ENCODE measurements at places on chromosomes 5 and 9. TPM values are rescaled to one million over a fixed set of nuclear protein-coding genes. Genes with fewer than 3 reads are reported as not detected.

GRCh38 chr5:135359374-135360165, 39.5 kb downstream of the MACROH2A1 start:
- no peak overlapping the region for H3K27ac ChIP-seq
- DNase-seq = no peak
- H3K36me3 ChIP-seq = peaks cover 70% of the 10 kb centered on the region

DNA sequence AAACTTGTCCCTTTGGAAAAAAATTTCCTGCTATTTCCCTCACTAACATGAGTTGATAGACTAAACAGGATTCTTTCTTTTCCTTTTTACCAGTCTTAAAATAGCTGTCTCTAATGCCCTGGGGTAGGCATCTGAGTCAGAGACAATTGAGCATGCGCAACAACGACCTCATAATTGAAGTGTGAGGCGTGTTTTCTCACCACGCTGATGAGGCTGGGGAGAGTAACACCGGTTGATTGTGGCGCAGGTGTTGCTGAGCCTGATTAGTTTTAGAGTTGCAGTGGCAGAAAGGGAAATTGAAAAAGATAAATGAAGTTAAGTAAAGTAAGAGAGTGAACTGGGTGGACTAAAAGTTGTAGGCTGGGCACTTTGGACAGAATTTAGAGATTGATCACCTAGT, 213.7 kb downstream of the TLR4 start:
- H3K4me1 ChIP-seq = no peaks in the 10 kb centered on the region
- no peak for DNase-seq
- no peaks in the 10 kb centered on the region for H3K36me3 ChIP-seq
- H3K27ac ChIP-seq = no peak overlapping the region
- H3K4me3 ChIP-seq = no peak overlapping the region

- no peaks in the 10 kb centered on the region for H3K27me3 ChIP-seq
- no peak for DNase-seq
- no peak overlapping the region for H3K27ac ChIP-seq
- no peaks in the 10 kb centered on the region for H3K36me3 ChIP-seq
- no peak overlapping the region for H3K4me3 ChIP-seq
Measured at GRCh38 chr5:57662991-57663390, 180.4 kb upstream of the ACTBL2 start.

DNA sequence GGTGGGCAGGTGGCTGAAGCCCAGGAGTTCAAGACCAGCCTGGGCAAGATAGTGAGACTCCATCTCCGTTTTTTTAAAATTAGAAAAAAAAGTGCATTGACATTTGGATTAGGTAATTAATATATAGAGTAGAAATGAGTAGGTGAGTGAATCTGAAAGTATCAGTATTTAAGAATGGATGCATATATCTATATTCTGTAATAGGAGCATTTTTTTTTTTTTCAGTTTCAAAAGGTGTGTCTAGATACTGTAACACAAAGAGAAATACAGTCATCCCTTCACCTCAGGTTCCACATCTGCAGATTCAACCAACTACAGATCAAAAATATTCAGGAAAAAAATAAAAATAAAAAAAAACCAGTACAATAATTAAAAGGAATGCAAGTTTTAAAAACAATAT, 50.8 kb downstream of the RBM27 start:
- no peaks in the 10 kb centered on the region for H3K4me1 ChIP-seq
- no peak overlapping the region for H3K4me3 ChIP-seq
- H3K27me3 ChIP-seq = no peaks in the 10 kb centered on the region
- H3K27ac ChIP-seq = no peak overlapping the region

- no peak overlapping the region for H3K4me3 ChIP-seq
- no peaks in the 10 kb centered on the region for H3K4me1 ChIP-seq
- no peaks in the 10 kb centered on the region for H3K36me3 ChIP-seq
- DNase-seq = no peak
- no peak overlapping the region for H3K27ac ChIP-seq
- H3K27me3 ChIP-seq = no peaks in the 10 kb centered on the region
Measured at GRCh38 chr9:18666986-18667772, 193.2 kb downstream of the ADAMTSL1 start.

- H3K4me3 ChIP-seq = no peak overlapping the region
- H3K36me3 ChIP-seq = no peaks in the 10 kb centered on the region
- no peak overlapping the region for H3K27ac ChIP-seq
- no peak for DNase-seq
Measured at GRCh38 chr9:29806937-29807618, 2233.8 kb upstream of the C9orf72 start.

GRCh38 chr9:129781981-129782380, 21.0 kb upstream of the TOR1B start:
- H3K36me3 ChIP-seq = no peaks in the 10 kb centered on the region
- no peaks in the 10 kb centered on the region for H3K27me3 ChIP-seq
- peaks cover 12% of the 10 kb centered on the region for H3K4me1 ChIP-seq
- no peak for DNase-seq
- no peak overlapping the region for H3K27ac ChIP-seq

DNA sequence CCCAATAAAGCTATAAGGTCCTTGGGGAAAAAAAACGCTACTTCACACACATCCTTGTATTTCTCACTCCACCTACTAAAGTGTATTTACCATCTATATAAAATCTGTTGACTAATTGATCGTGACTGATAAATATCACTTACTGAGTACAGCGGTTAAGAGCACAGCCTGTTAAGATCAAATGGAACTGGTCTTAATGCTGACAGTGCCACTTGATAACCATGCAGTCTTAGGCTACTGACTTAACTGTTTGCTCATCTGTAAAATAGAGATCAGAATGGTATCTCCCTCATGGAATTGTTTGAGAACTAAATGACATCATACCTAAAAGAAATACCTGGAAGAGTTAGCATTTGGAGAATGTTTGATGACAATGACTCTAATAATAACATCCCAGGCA, 67.5 kb downstream of the ZFAND5 start:
- H3K27ac ChIP-seq = no peak overlapping the region
- H3K4me1 ChIP-seq = peaks cover 17% of the 10 kb centered on the region
- no peak overlapping the region for H3K4me3 ChIP-seq
- DNase-seq = no peak
- no peaks in the 10 kb centered on the region for H3K36me3 ChIP-seq

DNA sequence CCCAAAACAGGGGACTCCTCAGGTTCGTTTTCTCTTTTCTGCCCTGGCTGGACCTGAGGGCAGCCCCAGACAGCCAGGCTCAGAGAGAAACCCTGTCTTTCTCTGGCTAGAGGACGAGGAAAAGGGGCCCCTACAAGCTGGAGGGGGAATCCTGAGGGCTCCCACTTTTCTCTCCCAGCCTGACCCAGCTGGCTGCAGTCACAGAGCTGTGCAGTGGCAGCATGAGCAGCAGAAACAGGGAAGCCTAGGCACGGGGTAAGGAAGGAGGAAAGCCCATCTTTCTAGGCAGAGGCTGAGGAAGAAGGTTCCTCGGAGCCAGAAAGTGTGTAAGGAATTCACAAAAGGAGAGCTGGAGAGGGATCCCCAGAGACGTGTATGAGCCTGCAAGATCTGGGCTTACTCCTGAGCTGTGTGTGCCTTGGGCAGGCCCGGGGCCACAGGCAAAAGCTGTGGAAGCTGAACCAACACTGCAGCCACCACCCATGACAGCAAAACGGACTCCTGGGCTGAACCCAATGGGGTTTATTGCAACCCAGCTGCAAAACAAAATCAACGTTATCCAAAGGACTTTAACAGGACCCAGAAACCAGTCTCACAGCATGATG, 16.2 kb downstream of the CAMSAP1 start:
- H3K27ac ChIP-seq = no peak overlapping the region
- no peaks in the 10 kb centered on the region for H3K27me3 ChIP-seq
- no peaks in the 10 kb centered on the region for H3K36me3 ChIP-seq
- no peak for DNase-seq
- H3K4me3 ChIP-seq = no peak overlapping the region

GRCh38 chr9:136526625-136527066, 19.2 kb downstream of the NOTCH1 start:
- peak overlapping the region; percentile 29 for H3K4me3 ChIP-seq
- peaks cover 18% of the 10 kb centered on the region for H3K36me3 ChIP-seq
- DNase-seq = no peak
- H3K27me3 ChIP-seq = no peaks in the 10 kb centered on the region

DNA sequence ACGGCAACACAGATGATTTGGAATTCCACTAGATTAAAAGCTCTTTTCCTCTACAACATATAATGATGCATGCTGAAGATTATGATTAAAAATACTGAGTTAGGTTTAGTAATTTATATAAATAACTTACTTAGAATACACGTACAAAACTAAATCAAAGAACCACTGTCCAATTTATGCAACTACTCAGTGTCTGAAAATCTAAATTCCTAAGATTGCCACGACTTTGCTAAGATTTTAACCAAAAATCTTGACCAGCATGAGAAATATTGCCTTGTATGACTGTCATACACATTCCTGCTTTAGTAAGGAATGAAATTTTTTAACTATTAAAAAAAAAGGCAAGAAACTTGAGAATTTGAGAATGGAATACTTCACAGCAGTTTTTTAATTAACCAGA, 292.4 kb downstream of the ZNF608 start:
- no peaks in the 10 kb centered on the region for H3K36me3 ChIP-seq
- no peak for DNase-seq
- H3K4me1 ChIP-seq = no peaks in the 10 kb centered on the region
- no peak overlapping the region for H3K4me3 ChIP-seq

DNA sequence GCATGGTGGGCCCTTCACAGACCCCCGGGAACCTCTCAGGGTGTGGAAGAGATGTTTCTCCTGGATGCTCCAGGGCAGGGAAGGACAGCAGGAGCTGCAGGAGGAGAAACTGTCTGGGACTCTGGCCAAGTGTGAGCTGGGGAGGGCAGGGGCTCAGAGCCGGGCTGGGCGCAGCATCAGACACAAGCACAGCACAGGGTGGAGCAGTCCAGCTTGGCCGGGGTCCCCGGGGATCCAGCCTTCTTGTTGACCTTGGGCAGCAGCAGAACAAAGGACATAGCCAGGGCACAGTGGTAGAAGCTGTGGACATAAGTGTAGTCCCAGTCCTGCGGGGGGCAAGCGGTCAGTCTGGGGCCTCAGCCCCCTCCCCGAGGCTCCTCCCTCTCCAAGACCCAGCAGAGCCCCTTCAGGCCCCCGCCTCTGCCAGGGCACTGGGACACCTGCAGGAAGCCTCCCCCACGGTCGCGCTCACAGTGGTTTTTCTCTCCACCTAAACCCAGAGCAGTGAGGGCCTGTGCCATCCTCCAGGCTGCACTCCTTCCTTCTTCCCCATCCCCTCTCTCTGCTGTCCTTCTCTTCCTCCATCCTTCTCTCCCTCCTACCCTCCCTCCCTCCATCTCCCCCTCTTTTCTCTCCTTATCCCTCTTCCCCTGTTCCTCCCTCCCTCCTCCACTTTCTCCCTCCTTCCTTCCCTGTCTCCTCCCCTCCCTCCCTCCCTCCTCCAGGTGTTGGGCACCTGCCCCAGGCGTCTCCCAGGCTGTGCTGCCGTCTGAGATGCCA, 10.1 kb downstream of the MYMK start:
- no peak overlapping the region for H3K4me3 ChIP-seq
- H3K36me3 ChIP-seq = no peaks in the 10 kb centered on the region
- peaks cover 11% of the 10 kb centered on the region for H3K4me1 ChIP-seq
- no peak overlapping the region for H3K27ac ChIP-seq
- peaks cover 8% of the 10 kb centered on the region for H3K27me3 ChIP-seq

DNA sequence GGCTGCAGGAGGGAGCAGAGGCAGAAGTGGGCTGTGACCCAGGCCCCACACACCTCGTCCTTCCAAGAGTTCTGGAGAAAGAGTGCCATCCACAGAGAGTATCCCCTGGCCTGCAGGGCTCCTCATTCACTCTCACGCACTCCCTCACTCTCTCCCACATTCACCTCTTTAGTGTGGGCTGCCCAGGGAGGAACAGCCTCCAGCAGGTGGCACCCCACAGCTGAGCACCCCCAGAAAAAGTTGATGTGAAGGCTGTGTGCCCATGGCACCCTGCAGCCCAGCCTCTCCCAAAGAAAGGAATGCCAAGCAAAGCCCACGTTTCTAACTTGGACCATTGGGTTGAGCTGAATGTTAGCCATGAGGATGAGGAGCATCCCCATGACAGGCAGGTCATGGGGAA, 4.5 kb upstream of the SHC3 start:
- DNase-seq = no peak
- peaks cover 29% of the 10 kb centered on the region for H3K4me1 ChIP-seq
- no peaks in the 10 kb centered on the region for H3K36me3 ChIP-seq
- no peak overlapping the region for H3K4me3 ChIP-seq
- H3K27me3 ChIP-seq = peaks cover 9% of the 10 kb centered on the region
- no peak overlapping the region for H3K27ac ChIP-seq

- H3K4me1 ChIP-seq = peaks cover 22% of the 10 kb centered on the region
- H3K27me3 ChIP-seq = no peaks in the 10 kb centered on the region
- no peak overlapping the region for H3K4me3 ChIP-seq
- H3K27ac ChIP-seq = no peak overlapping the region
Measured at GRCh38 chr5:61289241-61289640, 42.8 kb upstream of the ZSWIM6 start.

GRCh38 chr9:89400403-89401116, 82.3 kb downstream of the SECISBP2 start:
- H3K4me3 ChIP-seq = no peak overlapping the region
- peaks cover 14% of the 10 kb centered on the region for H3K4me1 ChIP-seq

DNA sequence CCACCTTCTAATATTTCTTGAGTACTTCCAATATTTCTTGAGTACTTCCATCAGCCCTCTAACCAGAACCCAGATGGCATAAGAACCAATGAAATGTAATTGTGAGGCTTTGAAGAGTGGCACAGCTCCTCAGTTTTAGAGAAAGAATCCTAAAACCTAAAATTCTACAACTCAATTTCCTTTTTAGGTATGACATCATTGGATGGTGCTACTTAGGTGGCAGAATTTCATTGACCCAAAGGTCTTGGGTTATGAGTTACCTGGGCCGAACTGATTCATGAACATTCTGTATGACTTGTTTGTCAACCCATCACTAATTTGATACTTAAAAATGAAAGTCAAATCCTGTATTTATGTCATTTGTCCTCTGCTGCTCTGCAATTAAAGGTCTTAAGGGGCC, 13.1 kb downstream of the HMGCS1 start:
- H3K27ac ChIP-seq = no peak overlapping the region
- peaks cover 41% of the 10 kb centered on the region for H3K36me3 ChIP-seq
- DNase-seq = no peak
- peaks cover 12% of the 10 kb centered on the region for H3K4me1 ChIP-seq

DNA sequence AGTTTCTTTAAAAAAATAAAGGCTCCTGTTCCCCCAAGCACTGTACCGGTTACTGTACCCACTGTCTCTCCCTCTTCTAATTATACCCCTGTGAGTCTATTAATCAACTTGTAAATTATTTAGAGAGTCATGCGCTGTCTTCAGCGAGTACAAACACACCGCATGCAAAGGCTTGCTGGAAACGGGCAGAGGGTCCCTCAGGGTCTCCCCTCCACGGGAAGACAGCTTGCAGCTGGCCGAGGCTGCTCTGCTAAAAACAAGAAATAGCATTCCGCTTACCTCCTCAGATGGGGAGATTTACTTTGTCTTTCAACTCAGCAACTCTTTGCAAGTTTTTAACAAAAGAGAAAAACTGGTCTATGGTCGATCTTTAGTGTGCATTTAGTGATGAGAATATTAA, 71.8 kb downstream of the AK8 start:
- DNase-seq = no peak
- no peaks in the 10 kb centered on the region for H3K36me3 ChIP-seq
- no peak overlapping the region for H3K27ac ChIP-seq
- H3K4me1 ChIP-seq = no peaks in the 10 kb centered on the region
- no peaks in the 10 kb centered on the region for H3K27me3 ChIP-seq

ARHGEF39 gene
- total RNA-seq = 1.2 TPM

GARNL3 gene
- 7.8 TPM for total RNA-seq

CCNJL gene
- 15.5 TPM for total RNA-seq

PCDH1 gene
- 55.7 TPM for total RNA-seq

FPGS gene
- 55.4 TPM for total RNA-seq

RORB gene
- total RNA-seq = 3.4 TPM

C1QTNF3 gene
- 6.7 TPM for total RNA-seq

LURAP1L gene
- total RNA-seq = 29.2 TPM

SGCD gene
- total RNA-seq = 6.0 TPM

GABRA6 gene
- total RNA-seq = not detected

Data from lower lobe of right lung (tissue), 2 donors.